ENCODE measurements at places on chromosomes 5 and 9.
A peak's percentile ranks its signal among the peaks of the same experiment; 100 is the strongest.

- peak; percentile 75 for DNase-seq
Measured at GRCh38 chr9:95127249-95128176, 190.0 kb downstream of the FANCC start.

- DNase-seq, result peak; percentile 31
Measured at GRCh38 chr5:18305288-18305924, 671.1 kb downstream of the TAF11L14 start.

GRCh38 chr9:93674580-93675335 is 98.4 kb downstream of the PHF2 start:
- no peak for DNase-seq

- DNase-seq, result no peak
Measured at GRCh38 chr5:16737620-16738364, 121.0 kb upstream of the RETREG1 start.

DNA sequence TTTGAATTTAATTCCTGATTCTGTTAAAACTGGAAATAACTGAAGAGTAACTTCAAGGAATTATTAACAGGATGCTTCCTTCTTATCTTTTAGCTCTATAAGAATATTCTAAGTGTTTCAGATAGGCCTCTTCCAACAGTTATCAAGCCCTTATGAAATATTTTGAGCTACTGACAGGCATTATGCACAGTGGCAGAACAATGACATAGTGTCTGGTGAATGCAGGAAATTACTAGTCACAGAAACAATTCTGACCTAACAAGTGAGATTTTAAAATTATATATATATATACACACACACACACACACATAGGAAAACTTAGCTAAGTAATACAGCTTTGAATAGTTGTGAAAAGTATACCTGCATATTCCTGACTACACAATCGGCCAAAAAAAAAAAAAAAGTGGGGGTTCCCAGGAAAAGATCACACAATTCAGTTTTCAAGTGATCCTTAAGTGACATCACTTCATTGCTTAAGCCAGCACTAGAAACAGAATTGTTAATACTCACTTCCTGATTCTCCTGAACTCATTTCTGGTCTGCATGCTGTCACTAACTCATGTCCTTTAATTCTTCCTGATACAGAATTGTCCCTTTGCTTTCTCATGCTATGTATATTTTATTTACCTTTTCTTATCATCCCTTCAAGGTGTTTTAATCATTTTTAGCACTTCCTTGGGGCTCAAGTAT is 77.3 kb downstream of the SLC25A46 start:
- DNase-seq, result no peak
